ENCODE measurements at places on chromosomes 5 and 9.

- DNase-seq, result no peak
Measured at GRCh38 chr9:79796411-79796810, 224.6 kb downstream of the TLE4 start.

GRCh38 chr9:35070823-35071813 lies 1.3 kb downstream of the VCP start:
- DNase-seq, result no peak

DNA sequence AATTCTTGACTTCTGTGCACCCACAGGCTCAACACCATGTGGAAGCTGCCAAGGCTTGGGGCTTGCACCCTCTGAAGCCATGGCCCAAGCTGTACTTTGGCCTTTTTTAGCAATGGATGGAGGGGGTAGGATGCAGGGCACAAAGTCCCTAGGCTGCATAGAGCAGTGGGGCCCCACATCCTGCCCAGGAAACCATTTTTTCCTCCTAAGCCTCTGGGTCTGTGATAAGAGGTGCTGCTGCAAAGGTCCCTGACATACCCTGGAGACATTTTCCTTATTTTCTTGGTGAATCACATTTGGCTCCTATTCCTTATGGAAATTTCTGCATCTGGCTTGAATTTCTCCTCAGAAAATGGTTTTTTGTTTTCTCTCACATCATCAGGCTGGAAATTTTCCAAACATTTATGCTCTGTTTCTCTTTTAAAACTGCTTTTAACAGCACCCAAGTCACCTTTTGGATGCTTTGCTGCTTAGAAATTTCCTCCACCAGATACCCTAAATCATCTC lies 482.7 kb upstream of the TLE4 start:
- no peak for DNase-seq

DNA sequence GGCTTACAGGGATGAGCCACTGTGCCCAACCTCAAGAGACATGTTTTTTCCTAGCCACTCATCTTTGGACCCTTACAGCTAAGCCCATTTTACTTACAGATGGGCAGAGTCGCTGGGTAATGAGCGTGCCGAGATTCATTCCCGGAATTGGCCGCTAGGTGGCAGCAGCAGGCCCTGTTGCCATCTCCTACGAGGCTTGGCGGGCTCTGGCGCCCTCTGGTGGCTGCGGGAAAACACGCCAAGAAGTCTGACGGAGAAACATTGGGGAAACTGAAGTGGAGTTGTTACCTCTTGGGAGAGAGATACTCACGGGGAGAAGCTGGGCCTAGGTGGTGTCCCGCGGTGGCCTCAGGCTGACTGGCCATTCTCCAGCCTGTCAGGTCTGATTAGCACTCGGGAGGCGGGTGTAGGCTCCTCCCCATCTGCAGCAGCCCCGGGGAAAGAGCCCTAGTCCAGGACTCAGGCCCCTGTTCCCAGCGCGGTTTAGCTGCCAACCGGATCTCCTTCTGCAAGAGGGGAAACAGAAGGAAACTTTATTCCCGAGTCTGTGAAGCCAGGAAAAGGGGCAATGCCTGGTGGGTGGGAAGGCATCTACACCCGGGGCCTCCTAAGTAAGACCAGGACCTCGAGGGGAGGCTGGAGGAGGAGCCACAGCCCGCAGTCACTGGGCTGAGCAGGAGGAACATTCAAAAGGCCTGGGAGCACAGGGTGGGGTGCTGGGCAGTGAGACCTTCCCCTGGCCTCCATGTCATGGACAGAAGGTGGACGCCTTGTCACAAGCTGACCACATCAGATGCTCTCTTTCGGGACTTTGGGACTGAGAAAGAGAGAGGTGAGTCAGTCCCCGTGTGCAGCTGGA lies 9.7 kb downstream of the PTGES2 start:
- DNase-seq, result peak; percentile 77

- DNase-seq, result no peak
Measured at GRCh38 chr9:19690128-19690527, 98.7 kb downstream of the SLC24A2 start.

DNA sequence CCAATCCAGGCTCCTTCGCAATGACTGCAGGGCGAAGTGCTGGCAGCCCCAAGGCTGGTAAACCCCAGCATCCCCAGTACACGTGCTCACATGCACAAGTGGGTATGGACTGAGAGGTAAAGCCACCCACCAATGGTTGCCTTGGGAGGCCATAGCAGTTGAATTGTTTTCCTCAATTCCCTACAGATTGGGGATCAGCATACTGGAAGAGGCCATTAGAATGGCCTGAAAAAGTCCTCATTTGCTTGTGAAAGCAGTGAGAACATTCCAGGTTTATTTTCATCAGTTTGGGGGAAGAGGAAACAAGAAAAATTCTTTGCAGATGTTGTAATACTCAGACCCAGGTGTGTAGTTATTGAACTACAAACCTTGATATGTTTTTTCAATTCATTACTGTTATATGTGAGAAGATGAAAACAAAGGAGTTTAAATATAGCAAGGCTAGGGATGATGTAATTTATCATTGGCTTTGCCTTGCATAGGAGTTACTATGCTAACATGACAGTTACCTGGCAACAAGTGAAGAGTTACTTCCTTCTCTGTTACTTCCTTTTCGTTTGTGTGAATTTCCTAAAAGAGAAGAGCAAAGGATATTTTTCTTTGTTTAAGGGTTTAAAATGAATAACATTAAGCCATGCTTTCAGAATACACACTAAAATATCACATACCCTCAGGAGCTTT lies 36.4 kb downstream of the MTMR12 start:
- DNase-seq, result no peak

DNA sequence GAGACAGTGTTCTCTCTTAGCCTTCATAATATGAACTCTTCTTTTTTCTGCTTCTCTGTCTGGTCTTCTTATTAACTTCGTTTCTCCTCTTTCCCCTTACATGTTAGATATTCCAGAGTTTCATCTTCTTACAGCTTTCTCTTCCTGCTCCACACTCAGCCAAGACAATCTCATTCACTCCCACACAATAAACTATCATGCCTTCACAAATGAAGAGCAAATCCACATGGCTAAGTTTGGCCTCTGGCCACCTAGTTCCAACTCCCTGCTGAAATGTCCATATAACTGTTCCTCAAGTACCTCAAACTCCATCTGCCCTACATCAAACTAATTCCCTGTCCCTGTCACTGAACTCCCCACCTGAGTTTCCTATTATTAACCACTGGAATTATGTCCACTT lies 18.4 kb downstream of the IL33 start:
- no peak for DNase-seq

DNA sequence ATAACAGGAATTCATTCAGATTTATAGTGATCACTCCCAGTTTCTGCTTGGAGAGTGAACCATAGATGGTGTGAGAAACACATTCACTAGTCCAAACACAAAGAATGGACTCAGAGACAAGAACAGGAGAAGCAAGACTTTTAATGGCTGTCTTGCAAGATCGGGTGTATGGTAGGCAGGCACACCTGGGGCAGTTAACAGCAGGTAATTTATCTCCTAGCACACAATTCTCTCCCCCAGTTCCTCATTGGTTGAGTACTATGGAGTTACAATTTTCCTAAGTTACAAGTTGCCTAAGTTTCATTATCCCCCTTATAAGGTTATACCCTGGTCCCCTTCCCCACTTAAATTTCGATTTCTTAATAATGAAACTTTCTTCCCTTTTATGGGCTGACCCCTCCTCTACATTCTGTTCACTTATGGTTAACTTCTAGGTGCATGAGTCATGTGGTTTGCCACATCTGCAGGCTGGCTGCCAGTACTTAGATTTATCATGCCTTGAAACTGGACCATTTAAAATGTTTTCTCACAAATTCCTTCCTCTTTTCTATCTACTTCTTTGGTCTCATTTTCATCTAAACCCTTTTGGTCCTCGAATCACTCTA lies 623.3 kb downstream of the HINT1 start:
- DNase-seq, result no peak

- no peak for DNase-seq
Measured at GRCh38 chr9:113978725-113979342, 99.3 kb downstream of the AMBP start.

DNA sequence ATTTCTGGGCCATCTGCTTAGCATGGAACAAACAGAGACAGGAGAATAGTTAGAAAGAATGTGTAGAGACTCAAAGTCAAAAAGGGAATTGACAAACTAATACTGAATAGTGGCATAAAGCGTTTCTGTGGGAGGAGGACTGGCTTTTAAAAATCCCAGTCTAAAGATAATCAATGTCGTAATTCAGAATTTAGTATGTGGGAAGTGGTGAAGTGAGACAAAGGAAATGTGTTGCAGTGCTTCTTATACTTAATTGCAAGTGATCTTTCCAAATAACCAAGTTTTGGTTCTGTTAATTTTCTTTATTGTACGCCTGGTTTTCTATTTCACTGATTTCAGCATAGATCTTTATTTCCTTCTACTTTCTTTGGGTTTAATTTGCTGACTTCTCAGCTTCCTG lies 133.2 kb downstream of the ENTREP1 start:
- DNase-seq, result no peak

DNA sequence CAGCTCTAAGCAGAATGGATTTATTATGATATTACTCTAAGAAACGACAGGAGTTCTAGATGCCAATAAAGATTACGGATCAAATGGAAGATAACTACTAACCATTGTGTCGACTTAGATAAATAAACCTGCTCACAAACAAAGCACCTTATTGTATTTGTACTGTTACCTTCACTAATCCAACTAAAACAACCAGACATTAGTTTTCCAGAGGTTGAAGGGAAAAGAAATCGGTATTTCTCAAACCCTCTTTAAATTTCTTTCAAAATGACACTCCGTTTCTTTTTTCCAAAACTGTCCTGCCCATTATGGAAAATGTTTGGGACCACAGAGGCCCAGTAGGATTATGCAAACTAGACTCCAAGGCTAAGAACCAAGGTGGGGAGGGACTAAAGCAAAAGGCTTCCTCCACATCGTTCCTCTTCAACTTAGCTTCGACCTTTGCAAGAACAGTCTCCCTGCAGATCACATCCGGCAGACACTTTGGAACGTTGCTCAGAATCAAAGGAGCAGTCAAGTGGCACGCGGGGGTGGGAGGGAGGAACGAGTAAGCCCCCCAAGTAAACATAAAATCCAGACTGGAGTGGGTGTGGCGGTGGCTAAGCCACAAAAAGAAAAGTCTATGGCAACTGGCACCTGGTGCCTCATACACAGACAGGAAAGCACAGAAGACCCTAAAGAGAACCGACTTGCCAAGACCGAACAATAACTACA lies 2.7 kb downstream of the MLLT3 start:
- no peak for DNase-seq

GRCh38 chr5:149141224-149141956 lies at the start of gene ABLIM3:
ABLIM3 (plus strand) TSS chr5:149141493; CDS start chr5:149142096, 603 bp downstream.
- DNase-seq, result no peak
